ENCODE measurements at places on chromosomes 12 and 14. TPM values are rescaled to one million over a fixed set of nuclear protein-coding genes. Genes with fewer than 3 reads are reported as not detected.

PTMS gene
- total RNA-seq: 56.5 TPM

BTBD6 gene
- total RNA-seq: 30.3 TPM

MSI1 gene
- 0.24 TPM for total RNA-seq

ALDH2 gene
- total RNA-seq: not detected

MORN3 gene
- not detected for total RNA-seq

ITGA7 gene
- 0.33 TPM for total RNA-seq

RNASE7 gene
- total RNA-seq: 87.2 TPM

GPRC5D gene
- not detected for total RNA-seq

- DNase-seq: no peak
Measured at GRCh38 chr12:95955549-95956159, 12.5 kb downstream of the AMDHD1 start.

DNA sequence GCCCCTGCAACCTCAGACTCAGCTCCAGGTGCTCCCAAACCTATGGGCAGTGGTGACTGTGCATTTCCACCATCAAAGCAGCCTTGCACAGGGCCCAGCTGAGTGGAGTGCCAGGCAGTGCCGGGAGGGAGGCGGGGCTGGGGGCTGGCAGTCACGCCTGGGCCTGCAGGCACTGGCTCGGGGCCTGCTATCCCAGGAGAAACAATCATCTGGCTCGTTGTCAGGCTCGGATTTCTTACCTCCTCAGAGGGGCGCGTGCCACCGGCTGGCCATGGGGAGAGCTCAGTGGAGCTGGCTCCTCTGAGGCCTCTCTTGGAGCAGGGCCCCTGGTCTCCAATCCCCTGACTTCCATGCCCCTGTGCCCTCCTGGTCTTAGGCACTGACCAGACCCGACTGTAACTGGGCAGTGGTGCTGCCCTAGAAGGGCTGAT, 20.2 kb upstream of the PPP1R13B start:
- peak; percentile 70 for DNase-seq

- DNase-seq: no peak
Measured at GRCh38 chr12:91492648-91493047, 310.0 kb upstream of the DCN start.

GRCh38 chr14:102898776-102899515, 23.5 kb upstream of the AMN start:
- DNase-seq: no peak

DNA sequence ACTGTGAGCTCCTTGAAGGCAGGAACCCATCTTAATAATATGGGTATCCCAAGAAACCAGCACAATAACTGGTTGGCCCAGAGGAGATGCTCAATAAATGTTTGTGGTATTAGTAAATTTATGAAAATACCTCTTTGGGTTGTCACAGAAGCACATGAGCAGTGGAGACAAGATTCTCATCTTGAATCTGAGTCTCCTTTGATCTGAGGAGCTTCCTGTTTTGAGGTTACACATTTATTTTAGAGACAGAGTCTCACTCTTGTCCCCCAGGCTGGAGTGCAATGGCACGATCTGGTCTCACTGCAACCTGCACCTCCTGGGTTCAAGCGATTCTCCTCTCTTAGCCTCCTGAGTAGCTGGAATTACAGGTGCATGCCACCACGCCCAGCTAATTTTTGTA, 247.4 kb downstream of the NRXN3 start:
- no peak for DNase-seq

DNA sequence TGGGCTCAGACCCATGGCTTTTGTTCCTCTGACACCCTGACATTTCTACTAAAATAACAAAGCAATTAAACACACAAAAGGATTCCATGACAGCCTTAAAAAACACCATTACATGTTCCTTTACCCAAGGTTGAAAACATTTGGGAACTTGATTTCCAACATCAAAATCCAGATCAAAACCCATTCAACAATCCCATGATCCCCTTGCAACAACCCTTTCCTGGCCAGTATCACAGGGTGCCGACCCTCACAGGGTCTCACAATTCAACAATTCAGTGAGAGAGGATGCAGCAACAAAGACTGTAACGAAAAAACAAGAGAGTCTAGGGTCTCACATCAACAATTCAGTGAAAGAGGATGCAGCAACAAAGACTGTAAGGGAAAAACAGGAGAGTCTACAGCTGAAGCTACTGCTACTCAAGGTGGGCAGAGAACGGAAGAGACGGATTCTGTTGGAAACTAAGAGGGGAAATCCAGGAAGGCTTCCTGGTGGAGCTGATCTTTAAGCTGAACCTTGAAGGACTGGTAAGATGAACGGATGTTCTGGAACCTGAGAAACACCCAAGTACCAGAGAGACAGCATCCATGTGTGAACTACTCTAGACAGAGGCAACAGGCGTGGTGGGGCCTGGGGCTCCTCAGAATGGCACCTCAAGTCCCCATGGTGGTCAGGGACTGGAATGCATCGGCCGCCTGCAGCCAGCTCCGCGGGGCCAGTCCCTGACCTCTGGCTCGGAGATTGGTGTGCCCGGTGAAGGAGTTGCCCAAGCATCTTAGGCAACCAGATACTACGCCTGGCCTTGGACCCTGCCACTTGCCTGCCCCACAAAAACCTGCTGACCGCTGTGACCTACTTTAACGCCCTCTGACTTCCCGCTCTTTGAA, 22.7 kb upstream of the ZFP36L1 start:
- no peak for DNase-seq

- no peak for DNase-seq
Measured at GRCh38 chr14:59439256-59439965, 25.8 kb downstream of the GPR135 start.

Measured in mammary epithelial cell (primary cell).